Large intestine (tissue), 12 donors: ENCODE measurements at places on chromosomes 6 and 20. TPM values are rescaled to one million over a fixed set of nuclear protein-coding genes. Genes with fewer than 3 reads are reported as not detected.

DNA sequence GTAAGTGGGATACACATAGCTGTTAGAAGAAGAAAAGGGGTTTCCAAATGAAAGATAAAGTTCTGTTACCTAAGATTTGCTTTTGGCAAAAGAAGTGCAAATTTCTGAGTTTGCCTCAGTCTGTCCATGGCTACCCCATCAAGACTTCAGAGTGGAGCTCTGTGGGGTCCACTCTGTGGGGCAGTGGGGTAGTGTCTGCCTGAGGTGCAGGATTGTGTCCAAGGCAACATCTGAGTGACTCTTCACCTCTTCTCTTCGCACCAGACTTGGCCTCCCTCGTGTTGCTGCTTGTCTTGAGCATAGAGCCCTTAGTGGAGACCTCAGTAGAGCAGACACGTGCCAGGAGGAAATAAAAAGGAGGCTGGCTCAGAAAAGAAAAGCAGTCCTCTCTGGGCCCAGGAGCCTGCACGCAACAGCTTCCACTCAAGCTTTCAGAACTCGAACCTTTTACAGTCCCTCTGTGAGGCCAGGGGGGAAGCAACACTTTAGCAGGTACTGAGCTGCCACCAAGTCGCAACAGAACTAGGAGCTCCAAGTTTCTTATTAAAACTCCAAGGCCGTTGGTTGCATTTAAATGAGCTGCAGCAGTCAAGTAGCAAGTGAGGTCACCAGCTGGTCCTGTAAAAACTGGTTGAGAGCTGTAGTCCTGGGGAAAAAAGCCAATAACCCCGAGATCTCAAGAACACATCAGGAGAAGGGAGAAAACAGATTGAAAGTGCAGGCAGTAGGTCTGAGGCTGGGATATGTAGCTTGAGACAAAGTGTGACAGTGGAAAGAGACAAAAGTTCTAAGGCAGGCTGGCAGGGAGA is 413.5 kb downstream of the CDC5L start:
- H3K36me3 ChIP-seq, result no peaks in the 10 kb centered on the region
- no peaks in the 10 kb centered on the region for H3K27me3 ChIP-seq
- peaks cover 3% of the 10 kb centered on the region for H3K4me1 ChIP-seq
- H3K4me3 ChIP-seq, result no peak overlapping the region
- DNase-seq, result no peak

DNA sequence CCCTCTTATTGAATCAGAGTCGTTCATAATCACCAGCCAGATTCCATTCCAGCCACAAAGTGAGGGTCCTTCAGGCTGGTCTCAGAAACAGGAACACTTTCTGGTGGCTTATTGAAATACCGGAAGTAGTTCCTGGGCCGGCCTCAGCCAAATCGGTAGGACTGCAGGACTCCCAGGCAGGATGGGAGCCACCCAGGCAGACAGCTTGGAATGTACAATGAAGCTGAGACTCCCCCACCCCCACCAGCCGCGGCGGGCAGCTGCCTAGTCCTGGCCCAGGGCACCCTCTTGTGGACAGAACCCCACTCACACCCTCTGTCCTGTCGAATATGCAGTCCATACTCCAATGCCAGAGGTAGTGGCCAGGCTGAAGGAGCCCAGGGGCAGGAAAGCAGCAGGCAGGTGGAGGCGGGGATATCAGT is 43.8 kb downstream of the MDFI start:
- H3K36me3 ChIP-seq, result peaks cover 33% of the 10 kb centered on the region
- peak; percentile 88 for DNase-seq
- H3K27me3 ChIP-seq, result no peaks in the 10 kb centered on the region
- peaks cover 24% of the 10 kb centered on the region for H3K4me1 ChIP-seq
- H3K4me3 ChIP-seq, result no peak overlapping the region
- H3K27ac ChIP-seq, result peak overlapping the region; percentile 50

DNA sequence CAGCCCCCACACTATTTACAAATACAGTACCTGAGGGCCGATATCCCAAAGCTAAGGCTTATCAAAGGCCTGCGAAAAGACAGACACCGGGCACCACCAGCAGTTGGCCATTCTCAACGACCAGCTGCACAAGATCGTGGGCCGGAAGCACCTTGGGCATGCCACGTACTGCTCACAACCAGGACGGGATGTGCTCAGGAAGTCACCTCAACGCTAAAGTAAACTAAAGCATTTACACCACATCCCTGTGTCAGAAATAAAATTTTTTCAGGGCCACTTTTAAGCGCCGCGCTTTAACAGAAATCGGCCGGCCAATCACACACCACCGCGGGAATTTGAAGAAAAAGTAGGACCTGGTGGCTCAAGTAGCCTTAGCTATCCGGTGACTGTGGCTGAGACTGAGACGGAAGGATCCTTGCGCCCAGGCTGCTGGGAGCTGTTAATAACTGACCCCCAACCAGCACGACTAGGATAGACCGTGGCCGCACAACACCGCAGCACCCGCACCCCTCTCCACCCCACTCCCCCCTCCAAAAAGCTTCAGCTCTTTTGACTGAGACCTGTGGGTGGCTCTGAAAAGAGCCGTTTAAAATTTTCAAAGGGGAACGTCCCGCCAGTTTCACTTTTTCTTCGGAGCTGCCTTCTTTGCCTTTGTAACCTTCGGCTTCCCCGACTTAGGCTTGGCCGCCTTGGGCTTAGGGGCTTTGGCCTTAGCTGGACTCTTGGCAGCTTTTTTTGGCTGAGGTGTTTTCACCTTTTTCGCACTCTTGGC is 131.2 kb upstream of the BTN3A2 start:
- H3K4me3 ChIP-seq, result peak overlapping the region; percentile 76
- peaks cover 15% of the 10 kb centered on the region for H3K4me1 ChIP-seq
- H3K27me3 ChIP-seq, result no peaks in the 10 kb centered on the region
- no peaks in the 10 kb centered on the region for H3K36me3 ChIP-seq

GRCh38 chr6:169977434-169978265 is 226.2 kb downstream of the ERMARD start:
- no peaks in the 10 kb centered on the region for H3K36me3 ChIP-seq
- H3K27me3 ChIP-seq, result peaks cover 2% of the 10 kb centered on the region
- no peak overlapping the region for H3K27ac ChIP-seq
- DNase-seq, result no peak
- H3K4me1 ChIP-seq, result no peaks in the 10 kb centered on the region

DNA sequence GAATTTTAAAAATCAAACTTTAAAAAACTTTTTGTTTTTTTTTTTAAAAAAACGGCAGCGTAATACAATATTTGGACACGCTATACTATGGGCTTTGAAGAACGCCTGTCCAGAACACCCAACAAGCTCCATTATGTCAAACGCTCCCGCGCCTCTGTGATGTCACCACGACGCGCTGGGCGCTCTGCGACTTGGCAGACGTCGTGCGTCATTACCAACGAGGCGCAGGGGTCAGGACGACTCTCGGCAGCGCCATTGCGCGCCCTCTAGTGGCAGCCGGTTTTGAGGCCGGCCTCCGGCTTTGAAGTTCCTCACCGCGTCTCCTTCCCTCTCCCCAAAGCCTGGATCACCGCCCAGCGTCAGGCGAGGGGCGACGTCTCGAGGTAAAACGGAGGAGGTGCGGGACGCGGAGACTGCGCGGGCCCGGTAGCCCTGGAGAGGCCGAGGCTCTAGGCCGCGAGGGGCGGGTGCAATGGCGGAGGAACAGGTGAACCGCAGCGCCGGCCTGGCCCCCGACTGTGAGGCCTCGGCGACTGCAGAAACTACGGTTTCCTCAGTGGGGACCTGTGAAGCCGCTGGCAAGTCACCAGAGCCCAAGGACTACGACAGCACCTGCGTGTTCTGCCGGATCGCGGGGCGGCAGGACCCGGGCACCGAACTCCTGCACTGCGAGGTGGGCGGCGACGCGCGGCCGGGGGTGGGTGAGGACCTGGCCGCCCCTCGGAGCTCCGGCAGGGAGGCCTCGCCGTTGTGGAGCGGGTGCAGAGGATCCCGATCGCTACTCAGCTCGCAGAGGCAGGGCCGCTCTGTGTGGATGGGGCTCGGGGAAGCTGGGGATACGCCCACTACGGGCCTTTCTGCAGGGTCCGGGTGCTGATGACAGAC is at the start of gene HINT3:
HINT3 (plus strand) TSS at position 265 of the 885 bp plus-strand sequence; CDS start at position 473, 208 bp downstream.
- no peaks in the 10 kb centered on the region for H3K27me3 ChIP-seq
- peaks cover 5% of the 10 kb centered on the region for H3K36me3 ChIP-seq
- DNase-seq, result peak; percentile 98
- no peaks in the 10 kb centered on the region for H3K4me1 ChIP-seq
- H3K4me3 ChIP-seq, result peak within 1 kb of the TSS; percentile 80

DNA sequence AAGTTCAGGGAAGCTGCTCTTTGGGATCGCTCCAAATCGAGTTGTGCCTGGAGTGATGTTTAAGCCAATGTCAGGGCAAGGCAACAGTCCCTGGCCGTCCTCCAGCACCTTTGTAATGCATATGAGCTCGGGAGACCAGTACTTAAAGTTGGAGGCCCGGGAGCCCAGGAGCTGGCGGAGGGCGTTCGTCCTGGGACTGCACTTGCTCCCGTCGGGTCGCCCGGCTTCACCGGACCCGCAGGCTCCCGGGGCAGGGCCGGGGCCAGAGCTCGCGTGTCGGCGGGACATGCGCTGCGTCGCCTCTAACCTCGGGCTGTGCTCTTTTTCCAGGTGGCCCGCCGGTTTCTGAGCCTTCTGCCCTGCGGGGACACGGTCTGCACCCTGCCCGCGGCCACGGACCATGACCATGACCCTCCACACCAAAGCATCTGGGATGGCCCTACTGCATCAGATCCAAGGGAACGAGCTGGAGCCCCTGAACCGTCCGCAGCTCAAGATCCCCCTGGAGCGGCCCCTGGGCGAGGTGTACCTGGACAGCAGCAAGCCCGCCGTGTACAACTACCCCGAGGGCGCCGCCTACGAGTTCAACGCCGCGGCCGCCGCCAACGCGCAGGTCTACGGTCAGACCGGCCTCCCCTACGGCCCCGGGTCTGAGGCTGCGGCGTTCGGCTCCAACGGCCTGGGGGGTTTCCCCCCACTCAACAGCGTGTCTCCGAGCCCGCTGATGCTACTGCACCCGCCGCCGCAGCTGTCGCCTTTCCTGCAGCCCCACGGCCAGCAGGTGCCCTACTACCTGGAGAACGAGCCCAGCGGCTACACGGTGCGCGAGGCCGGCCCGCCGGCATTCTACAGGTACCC is at the start of gene ESR1:
ESR1 (plus strand) TSS at position 170 of the 858 bp plus-strand sequence; CDS start at position 401, 231 bp downstream.
- peaks cover 51% of the 10 kb centered on the region for H3K27me3 ChIP-seq
- no peaks in the 10 kb centered on the region for H3K4me1 ChIP-seq
- no peaks in the 10 kb centered on the region for H3K36me3 ChIP-seq
- peak; percentile 1 for DNase-seq
- no peak within 1 kb of the TSS for H3K27ac ChIP-seq

DNA sequence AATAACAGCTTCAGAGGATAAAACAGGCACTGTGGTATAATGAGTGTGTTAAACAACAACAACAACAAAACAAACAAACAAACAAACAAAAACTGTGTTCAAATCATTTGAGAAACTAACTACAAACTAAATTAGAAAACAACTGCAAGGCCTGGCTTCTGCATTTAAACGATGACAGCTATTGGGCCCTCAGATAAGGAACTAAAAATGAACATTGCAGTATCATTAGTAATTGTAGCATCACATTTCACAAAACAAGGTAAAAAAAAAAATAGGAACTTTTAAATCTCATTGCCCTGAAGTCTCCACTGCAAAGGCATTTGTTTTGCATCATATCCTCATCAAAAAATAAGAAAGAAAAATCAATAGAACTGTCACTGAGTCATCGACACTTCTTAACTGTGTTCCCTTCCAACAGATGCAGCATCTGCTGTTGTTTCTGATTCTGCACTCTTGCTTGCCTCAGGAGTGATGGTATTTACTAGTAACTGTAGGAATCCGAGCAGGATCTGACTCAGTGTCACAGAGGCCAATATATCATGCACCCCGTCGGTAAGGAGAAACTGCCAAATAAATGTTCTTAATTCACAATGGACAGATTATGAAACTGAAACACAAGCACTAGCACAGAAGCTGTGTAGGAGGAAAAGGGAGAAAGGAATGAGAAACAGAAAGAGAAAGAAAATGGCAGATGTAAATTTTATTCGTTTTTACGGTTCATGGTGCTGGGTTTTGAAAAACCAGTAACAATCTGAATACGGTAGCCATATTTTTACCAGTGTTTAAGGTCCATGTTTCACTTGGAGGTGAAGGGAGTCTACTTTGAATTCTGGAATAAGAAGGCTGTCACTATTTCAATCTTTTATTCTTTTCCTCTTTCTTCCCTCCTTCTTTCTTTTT is 365.7 kb upstream of the EPHA7 start:
- no peaks in the 10 kb centered on the region for H3K27me3 ChIP-seq
- DNase-seq, result no peak
- no peaks in the 10 kb centered on the region for H3K36me3 ChIP-seq

DNA sequence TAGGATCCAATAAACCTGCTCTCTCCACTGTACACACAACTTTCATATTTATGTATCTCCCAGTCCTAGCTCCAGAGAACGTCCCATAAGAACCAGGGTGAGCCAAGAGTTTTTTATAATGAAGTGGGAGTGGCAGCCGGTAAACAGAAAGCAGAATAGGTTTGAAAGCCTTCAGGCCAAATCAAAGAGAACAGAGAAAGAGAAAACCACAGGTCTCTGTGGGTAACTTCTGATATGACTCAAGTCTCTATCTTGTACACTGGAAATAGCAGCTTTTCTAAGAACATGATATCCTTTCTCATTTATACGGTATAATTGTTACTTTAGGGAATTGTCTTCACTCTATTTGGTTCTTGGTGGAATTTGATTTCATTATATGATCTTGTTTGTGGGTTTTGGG is 273.6 kb downstream of the PACRG start:
- no peak overlapping the region for H3K4me3 ChIP-seq
- H3K27ac ChIP-seq, result no peak overlapping the region
- DNase-seq, result no peak
- no peaks in the 10 kb centered on the region for H3K36me3 ChIP-seq
- H3K4me1 ChIP-seq, result no peaks in the 10 kb centered on the region

GRCh38 chr6:4463236-4463635 is 313.0 kb upstream of the CDYL start:
- H3K27me3 ChIP-seq, result no peaks in the 10 kb centered on the region
- no peak overlapping the region for H3K4me3 ChIP-seq
- no peaks in the 10 kb centered on the region for H3K36me3 ChIP-seq
- no peak for DNase-seq
- no peaks in the 10 kb centered on the region for H3K4me1 ChIP-seq

The MDN1 gene
- polyA plus RNA-seq, result 23.6 TPM

The DNAH8 gene
- 0.01 TPM for polyA plus RNA-seq

The PTGIS gene
- polyA plus RNA-seq, result 13.5 TPM

The FAM209A gene
- polyA plus RNA-seq, result 0.21 TPM

The GGTLC1 gene
- polyA plus RNA-seq, result 0.16 TPM

The YIPF3 gene
- polyA plus RNA-seq, result 108 TPM

The KCNQ5 gene
- polyA plus RNA-seq, result 3.4 TPM

The ESR1 gene
- 0.63 TPM for polyA plus RNA-seq

The KIF13A gene
- polyA plus RNA-seq, result 34.4 TPM

The PLCB1 gene
- polyA plus RNA-seq, result 7.4 TPM

The ENPP3 gene
- 43.7 TPM for polyA plus RNA-seq

The OR2B3 gene
- polyA plus RNA-seq, result not detected
